ENCODE measurements at places on chromosomes 2 and 18.

- no peaks in the 10 kb centered on the region for H3K27me3 ChIP-seq
- no peak for DNase-seq
- H3K27ac ChIP-seq: no peak overlapping the region
These were observed 896.7 kb upstream of the ZEB2 start for GRCh38 chr2:145416640-145417039.

- no peaks in the 10 kb centered on the region for H3K27me3 ChIP-seq
- H3K4me3 ChIP-seq: no peak overlapping the region
- no peaks in the 10 kb centered on the region for H3K4me1 ChIP-seq
- H3K36me3 ChIP-seq: no peaks in the 10 kb centered on the region
These were observed 119.9 kb downstream of the OSR1 start for GRCh38 chr2:19238440-19239060.

- H3K4me3 ChIP-seq: no peak overlapping the region
- peaks cover 27% of the 10 kb centered on the region for H3K4me1 ChIP-seq
- peaks cover 34% of the 10 kb centered on the region for H3K27me3 ChIP-seq
- no peaks in the 10 kb centered on the region for H3K36me3 ChIP-seq
- H3K27ac ChIP-seq: no peak overlapping the region
These were observed 234.6 kb downstream of the HAUS1 start for GRCh38 chr18:46338766-46339165.

- no peak overlapping the region for H3K27ac ChIP-seq
- peaks cover 6% of the 10 kb centered on the region for H3K4me1 ChIP-seq
- DNase-seq: peak; percentile 70
- no peak overlapping the region for H3K4me3 ChIP-seq
- no peaks in the 10 kb centered on the region for H3K36me3 ChIP-seq
These were observed 111.4 kb downstream of the FTCDNL1 start for GRCh38 chr2:199739413-199740110.

DNA sequence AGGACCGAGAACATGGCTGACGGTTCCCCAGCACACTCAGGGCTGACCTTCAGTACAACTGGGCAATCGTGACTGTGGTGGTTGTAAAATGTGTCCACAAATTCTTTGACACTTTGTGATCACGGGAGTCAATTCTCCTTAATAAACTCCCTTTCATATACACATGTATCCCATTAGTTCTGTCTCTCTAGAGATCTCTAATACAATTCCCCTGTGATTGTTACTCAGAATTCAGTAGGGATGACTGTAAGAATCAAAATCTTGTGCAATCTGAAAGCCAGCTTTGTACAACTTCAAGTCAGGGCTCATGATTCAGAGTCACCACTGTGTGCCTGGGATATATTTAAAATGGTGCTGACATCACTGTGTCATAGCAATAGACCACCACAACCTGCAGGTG is 89.5 kb upstream of the LMAN1 start:
- no peaks in the 10 kb centered on the region for H3K27me3 ChIP-seq
- no peak overlapping the region for H3K4me3 ChIP-seq
- no peaks in the 10 kb centered on the region for H3K4me1 ChIP-seq
- no peak overlapping the region for H3K27ac ChIP-seq
- H3K36me3 ChIP-seq: no peaks in the 10 kb centered on the region
- DNase-seq: no peak
